ENCODE measurements at places on chromosomes 3 and 15.

GRCh38 chr3:58154626-58155449 lies 55.9 kb downstream of the DNASE1L3 start:
- peaks cover 7% of the 10 kb centered on the region for H3K4me1 ChIP-seq
- H3K4me3 ChIP-seq = no peak overlapping the region
- H3K36me3 ChIP-seq = peaks cover 22% of the 10 kb centered on the region
- no peak for DNase-seq

DNA sequence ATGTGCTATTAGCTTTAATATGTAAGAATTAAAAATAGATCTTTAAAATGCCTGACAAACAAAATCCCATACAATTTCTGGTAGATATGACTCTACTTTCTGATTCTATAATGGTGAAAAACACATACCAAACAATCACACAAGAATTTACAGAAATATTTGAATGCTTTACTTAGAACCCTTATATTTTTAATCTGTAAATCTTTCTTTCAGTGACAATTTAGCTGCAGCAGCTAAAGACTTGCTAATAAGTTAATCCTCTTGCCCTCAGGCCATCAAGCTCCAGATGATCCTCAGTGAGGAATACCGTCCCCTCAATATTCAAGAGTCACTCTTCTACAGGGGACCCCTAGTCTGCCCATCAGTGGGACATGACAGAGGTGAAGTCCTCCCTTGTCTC lies 55.6 kb downstream of the C3orf80 start:
- H3K27ac ChIP-seq = no peak overlapping the region
- H3K27me3 ChIP-seq = no peaks in the 10 kb centered on the region
- H3K4me1 ChIP-seq = no peaks in the 10 kb centered on the region
- H3K4me3 ChIP-seq = no peak overlapping the region

DNA sequence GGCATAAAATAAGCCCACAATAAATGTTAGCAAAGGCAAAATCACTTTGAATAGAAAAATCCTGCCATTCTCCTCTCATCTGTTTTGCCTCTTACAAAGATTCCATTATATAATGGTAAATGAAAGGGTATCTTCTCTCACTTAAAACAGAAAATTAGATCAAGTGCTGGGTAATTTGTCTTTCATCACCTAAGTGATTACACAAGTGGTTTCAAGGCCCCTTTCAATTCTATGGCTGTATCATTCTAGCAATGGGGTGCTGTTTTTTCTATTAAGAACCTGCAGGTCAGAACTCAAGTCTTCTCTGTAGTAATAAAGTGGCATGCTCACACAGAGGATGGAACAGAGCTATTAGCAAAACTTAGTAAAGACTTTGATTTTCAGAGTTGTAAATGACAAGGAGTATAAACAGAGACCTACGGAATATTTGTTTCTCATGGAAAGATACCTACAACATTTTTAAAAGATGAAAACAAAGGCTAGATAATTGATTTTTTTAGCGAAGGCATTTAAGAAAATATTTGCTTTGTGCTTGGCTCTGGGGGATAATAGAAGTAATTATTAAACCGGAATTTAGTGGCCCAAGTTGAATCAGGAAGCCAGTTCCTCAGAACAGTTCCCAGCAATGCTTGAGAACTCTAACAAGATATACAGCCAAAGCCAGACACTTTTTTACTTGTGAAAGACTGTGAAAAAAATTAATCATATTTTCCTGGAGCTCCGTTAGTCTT lies 137.4 kb downstream of the CMSS1 start:
- no peak for DNase-seq
- no peak overlapping the region for H3K27ac ChIP-seq

GRCh38 chr3:17481116-17481515 lies 261.3 kb downstream of the TBC1D5 start:
- DNase-seq = no peak
- H3K27me3 ChIP-seq = no peaks in the 10 kb centered on the region
- no peak overlapping the region for H3K27ac ChIP-seq
- no peaks in the 10 kb centered on the region for H3K4me1 ChIP-seq
- H3K4me3 ChIP-seq = no peak overlapping the region

- H3K27me3 ChIP-seq = no peaks in the 10 kb centered on the region
- H3K36me3 ChIP-seq = no peaks in the 10 kb centered on the region
- H3K27ac ChIP-seq = no peak overlapping the region
- no peaks in the 10 kb centered on the region for H3K4me1 ChIP-seq
- no peak for DNase-seq
Observed at GRCh38 chr3:97981886-97982285, 9.7 kb upstream of the RIOX2 start.

DNA sequence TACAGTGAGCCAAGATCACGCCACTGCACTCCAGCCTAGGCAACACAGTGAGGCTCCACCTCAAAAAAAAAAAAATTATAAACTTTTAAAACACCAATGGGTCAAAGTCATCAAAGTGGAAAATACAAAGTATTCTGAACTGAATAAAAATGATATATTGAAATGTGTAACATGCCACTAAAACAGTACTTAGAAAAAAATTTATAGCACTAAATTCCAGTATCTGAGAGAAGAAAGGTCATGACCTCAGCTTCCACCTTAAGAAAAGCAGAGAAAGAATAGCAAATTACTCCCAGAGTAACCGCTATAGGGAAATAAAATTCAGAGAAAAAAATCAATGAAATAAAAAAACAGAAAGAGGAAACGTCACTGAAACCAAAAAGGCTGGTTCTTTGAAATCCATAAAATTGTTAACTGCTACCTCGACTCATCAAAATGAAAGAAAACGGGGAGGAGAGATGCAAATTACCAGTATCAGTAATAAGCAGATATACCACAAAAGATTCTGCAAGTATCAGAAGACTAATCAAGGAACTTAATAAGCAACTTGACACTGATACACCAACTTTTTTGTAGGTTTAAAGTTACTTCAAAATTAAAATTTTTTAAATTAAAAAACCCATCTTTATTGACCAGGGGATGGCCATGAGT lies 20.8 kb downstream of the ATP13A3 start:
- H3K36me3 ChIP-seq = no peaks in the 10 kb centered on the region
- H3K27ac ChIP-seq = no peak overlapping the region
- H3K4me1 ChIP-seq = no peaks in the 10 kb centered on the region
- no peak for DNase-seq
- no peak overlapping the region for H3K4me3 ChIP-seq
- H3K27me3 ChIP-seq = no peaks in the 10 kb centered on the region

DNA sequence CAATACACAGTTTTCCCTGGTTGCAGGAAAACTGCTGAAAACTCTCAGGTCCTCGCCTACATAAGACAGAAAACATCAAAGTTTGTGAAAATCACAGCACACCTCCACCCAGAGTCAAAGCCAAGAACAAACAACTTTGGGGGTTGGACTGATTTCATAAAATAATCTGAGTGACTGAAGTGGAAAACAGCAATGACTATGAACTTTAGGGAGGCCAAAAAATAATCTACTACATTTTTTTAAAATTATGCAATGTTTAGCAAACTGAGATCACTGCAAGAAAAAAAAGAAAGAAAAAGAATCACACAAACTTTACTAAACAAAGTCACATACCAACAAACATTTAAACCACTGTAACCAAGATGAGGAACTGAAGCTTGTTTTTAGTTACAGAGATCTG lies 15.9 kb upstream of the FOXP1 start:
- no peak overlapping the region for H3K27ac ChIP-seq
- H3K36me3 ChIP-seq = no peaks in the 10 kb centered on the region
- H3K4me3 ChIP-seq = no peak overlapping the region
- H3K4me1 ChIP-seq = no peaks in the 10 kb centered on the region

GRCh38 chr15:69691307-69692015 lies 238.8 kb downstream of the RPLP1 start:
- DNase-seq = no peak
- no peaks in the 10 kb centered on the region for H3K4me1 ChIP-seq
- H3K27ac ChIP-seq = no peak overlapping the region
- no peaks in the 10 kb centered on the region for H3K36me3 ChIP-seq

DNA sequence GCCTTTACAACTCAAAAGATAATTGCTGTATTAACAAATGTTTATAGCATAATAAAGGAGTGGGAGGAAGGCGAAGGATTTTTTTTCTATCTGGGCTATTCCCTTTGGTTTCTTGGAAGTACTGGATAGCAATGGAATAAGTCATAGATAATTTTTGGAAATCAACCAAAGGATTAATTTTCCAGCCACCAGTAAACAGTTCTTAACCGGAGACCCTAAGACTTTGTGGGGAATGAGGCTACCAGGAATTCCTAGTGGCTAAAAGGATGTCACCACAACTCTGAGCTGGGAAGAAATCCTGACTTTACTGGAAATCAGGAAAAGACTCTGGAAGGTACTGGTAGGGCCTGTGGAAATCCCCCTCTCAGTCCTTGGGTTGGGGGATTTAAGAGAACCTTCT lies 138.4 kb upstream of the RARB start:
- H3K4me3 ChIP-seq = no peak overlapping the region
- no peak for DNase-seq
- no peak overlapping the region for H3K27ac ChIP-seq
- H3K4me1 ChIP-seq = no peaks in the 10 kb centered on the region
- H3K27me3 ChIP-seq = peaks cover 5% of the 10 kb centered on the region

GRCh38 chr3:164375995-164376394 lies 702.3 kb downstream of the SI start:
- no peak overlapping the region for H3K4me3 ChIP-seq
- no peak overlapping the region for H3K27ac ChIP-seq
- no peaks in the 10 kb centered on the region for H3K27me3 ChIP-seq
- no peaks in the 10 kb centered on the region for H3K4me1 ChIP-seq

GRCh38 chr3:174333640-174334039 lies 525.5 kb upstream of the NAALADL2 start:
- no peak overlapping the region for H3K27ac ChIP-seq
- H3K36me3 ChIP-seq = no peaks in the 10 kb centered on the region
- H3K4me1 ChIP-seq = peaks cover 17% of the 10 kb centered on the region

- H3K36me3 ChIP-seq = no peaks in the 10 kb centered on the region
- DNase-seq = no peak
- no peak overlapping the region for H3K4me3 ChIP-seq
- H3K27me3 ChIP-seq = peaks cover 41% of the 10 kb centered on the region
- H3K27ac ChIP-seq = no peak overlapping the region
- no peaks in the 10 kb centered on the region for H3K4me1 ChIP-seq
Observed at GRCh38 chr3:135090020-135090717, 295.1 kb downstream of the EPHB1 start.

DNA sequence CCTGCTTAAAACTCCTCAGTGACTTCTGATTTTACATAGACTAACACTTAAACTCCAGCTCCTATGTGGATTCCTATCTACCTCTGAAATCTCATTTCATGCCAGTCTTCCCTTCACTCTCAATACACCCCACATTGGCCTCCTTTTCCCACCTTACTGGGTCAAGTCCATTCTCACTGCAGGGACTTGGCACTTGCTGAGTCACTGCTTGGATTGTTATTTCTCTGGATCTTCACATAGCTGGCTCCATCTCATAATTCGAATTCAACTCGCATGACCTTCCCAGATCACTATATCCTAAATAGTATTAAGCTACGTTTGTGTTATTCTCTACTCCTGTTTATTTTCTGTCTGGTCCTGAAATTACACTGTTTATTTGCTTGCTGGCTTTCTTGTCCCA lies 59.6 kb upstream of the FRMD4B start:
- no peaks in the 10 kb centered on the region for H3K36me3 ChIP-seq
- DNase-seq = no peak
- H3K27me3 ChIP-seq = no peaks in the 10 kb centered on the region
- H3K4me3 ChIP-seq = no peak overlapping the region
- no peak overlapping the region for H3K27ac ChIP-seq

- H3K27ac ChIP-seq = no peak overlapping the region
- no peaks in the 10 kb centered on the region for H3K27me3 ChIP-seq
Observed at GRCh38 chr3:128374746-128375445, 91.8 kb downstream of the DNAJB8 start.

- no peak for DNase-seq
- no peak within 1 kb of the TSS for H3K27ac ChIP-seq
- H3K27me3 ChIP-seq = no peaks in the 10 kb centered on the region
Observed at GRCh38 chr3:98147179-98147578, at the start of gene OR5H14. TSS of gene OR5H14 (plus strand) at chr3:98147479. CDS start at chr3:98149386, 1,907 bp downstream.

DNA sequence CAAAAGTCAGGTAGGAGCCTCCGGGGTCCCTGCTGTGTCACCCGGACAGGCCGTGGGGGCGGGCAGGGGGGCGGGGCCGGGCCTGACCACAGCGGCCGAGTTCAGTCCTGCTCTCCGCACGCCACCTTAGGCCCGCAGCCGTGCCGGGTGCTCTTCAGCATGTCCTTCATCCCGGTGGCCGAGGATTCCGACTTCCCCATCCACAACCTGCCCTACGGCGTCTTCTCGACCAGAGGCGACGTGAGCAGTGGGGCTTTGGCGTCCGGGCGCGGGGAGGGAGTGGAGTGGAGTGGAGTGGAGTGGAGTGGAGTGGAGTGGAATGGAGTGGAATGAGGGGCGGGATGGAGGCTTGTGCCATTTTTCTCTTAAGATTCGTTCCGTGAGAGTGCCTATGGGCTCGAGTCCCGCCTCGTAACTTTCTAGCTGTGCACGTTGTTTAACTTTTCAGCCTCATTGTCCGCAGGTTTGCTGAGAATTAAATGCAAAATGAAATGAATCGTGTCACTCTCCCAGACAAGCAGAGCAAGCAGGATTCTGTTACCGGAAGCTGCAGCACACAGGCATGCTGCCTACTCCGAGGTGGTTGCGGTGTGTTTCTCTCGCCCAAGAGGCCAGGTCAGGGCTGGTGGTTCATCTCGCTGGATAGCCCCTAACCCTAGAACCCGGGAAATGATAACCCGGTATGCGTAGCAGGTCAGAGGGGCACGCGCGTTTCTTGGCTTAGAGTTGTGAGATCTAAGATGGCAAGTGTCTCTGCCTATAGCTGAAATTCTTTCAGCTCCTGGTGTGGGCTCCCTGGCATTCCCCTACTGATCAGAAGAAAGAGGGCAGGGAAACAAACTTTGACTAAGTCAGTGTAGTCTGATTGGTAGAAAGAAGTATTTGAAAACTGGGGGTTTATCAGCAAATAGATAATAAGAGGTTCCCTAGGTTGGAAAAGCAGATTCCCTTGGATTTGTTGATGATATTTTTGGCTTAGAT lies at the start of gene FAH:
FAH (plus strand) TSS at position 104 of the 981 bp plus-strand sequence; CDS start at position 160, 56 bp downstream.
- H3K4me3 ChIP-seq = peak within 1 kb of the TSS; percentile 60
- peaks cover 12% of the 10 kb centered on the region for H3K4me1 ChIP-seq
- H3K27me3 ChIP-seq = no peaks in the 10 kb centered on the region
- H3K36me3 ChIP-seq = no peaks in the 10 kb centered on the region
- peak within 1 kb of the TSS; percentile 29 for H3K27ac ChIP-seq

- H3K36me3 ChIP-seq = peaks cover 13% of the 10 kb centered on the region
- no peaks in the 10 kb centered on the region for H3K27me3 ChIP-seq
- H3K4me1 ChIP-seq = no peaks in the 10 kb centered on the region
- DNase-seq = no peak
- H3K27ac ChIP-seq = no peak overlapping the region
Observed at GRCh38 chr3:123163141-123163540, 38.6 kb upstream of the SEC22A start.

DNA sequence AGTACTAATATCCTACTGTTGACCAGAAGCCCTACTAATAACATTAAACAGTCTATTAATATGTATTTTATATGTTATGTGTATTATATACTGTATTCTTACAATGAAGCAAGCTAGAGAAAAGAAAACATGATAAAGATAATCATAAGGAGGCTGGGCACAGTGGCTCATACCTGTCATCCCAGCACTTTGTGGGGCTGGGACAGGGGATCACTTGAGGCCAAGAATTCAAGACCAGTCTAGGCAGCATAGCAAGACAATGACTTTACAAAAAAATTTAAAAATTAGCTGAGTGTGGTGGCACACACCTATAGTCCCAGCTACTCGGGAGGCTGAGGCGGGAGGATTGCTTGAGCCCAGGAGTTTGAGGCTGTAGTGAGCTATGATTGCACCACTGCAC lies 8.9 kb upstream of the HERC1 start:
- no peak for DNase-seq
- H3K4me1 ChIP-seq = no peaks in the 10 kb centered on the region
- no peak overlapping the region for H3K4me3 ChIP-seq
- H3K27me3 ChIP-seq = no peaks in the 10 kb centered on the region
- no peak overlapping the region for H3K27ac ChIP-seq
- no peaks in the 10 kb centered on the region for H3K36me3 ChIP-seq

GRCh38 chr3:45417930-45418847 lies 29.8 kb downstream of the LARS2 start:
- H3K27me3 ChIP-seq = no peaks in the 10 kb centered on the region
- no peak overlapping the region for H3K27ac ChIP-seq
- H3K4me1 ChIP-seq = no peaks in the 10 kb centered on the region
- peaks cover 3% of the 10 kb centered on the region for H3K36me3 ChIP-seq
- H3K4me3 ChIP-seq = no peak overlapping the region

Data from HCT116 (cell line).